CD4-positive, alpha-beta T cell treated with Interleukin-17A for 1 hour (primary cell): ENCODE measurements at places on chromosomes 7 and 10.

DNA sequence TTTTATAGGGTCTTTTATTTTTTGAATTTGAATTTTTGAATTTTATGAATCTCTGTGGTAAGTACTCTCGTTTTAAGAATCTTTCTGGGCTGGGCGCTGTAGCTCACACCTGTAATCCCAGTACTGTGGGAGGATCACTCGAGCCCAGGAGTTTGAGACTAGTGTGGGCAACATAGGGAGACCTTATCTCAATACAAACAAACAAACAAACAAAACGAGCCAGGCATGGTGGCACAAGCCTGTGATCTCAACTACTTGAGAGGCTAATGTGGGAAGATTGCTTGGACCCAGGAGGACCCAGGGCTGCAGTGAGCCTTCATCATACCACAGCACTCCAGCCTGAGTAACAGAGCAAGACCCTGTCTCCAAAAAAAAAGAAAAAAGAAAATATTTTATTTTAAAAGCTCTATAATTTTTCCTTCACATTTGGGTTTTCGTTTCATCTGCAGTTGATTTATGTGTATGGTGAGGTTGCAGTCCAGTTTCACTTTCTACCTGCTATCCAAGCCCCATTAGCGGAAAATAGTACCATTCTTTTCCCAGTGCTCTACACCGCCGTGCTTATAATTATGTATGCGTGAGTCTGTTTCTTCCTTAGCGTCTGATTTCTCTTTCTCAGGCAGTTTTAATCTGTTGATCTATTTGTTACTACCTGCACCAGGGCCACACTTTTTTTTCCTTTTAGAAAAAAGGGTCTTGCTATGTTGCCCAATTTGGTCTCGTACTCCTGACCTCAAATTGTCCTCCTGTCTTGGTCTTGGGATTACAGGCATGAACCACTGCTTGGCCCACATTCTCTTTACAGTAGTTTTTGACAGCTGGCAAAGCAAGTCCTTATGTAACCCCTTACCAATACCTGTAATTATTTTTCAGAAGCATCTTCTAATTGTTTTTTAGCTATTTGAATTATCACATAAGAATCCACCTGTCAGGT is 21.7 kb downstream of the TRIM24 start:
- no peak for DNase-seq

DNA sequence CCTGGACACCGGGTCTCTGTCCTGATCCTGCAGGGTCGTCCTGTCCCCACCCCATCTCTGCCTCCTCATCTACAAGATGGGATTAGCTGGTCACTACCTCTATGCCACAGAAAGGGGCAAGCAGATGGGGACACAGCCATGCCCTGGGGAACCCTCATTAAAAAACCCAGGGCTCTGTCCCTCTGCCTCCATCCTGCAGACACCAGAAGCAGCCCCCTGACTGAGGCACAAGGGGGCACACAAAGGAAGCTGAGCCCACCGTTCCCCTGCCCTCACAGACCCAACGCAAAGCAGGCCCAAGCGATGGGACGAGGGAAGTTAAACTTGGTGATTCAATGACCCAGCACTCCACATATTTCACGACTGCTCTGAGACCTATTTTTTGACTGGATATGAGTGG is 142.4 kb downstream of the TCERG1L start:
- no peak for DNase-seq

DNA sequence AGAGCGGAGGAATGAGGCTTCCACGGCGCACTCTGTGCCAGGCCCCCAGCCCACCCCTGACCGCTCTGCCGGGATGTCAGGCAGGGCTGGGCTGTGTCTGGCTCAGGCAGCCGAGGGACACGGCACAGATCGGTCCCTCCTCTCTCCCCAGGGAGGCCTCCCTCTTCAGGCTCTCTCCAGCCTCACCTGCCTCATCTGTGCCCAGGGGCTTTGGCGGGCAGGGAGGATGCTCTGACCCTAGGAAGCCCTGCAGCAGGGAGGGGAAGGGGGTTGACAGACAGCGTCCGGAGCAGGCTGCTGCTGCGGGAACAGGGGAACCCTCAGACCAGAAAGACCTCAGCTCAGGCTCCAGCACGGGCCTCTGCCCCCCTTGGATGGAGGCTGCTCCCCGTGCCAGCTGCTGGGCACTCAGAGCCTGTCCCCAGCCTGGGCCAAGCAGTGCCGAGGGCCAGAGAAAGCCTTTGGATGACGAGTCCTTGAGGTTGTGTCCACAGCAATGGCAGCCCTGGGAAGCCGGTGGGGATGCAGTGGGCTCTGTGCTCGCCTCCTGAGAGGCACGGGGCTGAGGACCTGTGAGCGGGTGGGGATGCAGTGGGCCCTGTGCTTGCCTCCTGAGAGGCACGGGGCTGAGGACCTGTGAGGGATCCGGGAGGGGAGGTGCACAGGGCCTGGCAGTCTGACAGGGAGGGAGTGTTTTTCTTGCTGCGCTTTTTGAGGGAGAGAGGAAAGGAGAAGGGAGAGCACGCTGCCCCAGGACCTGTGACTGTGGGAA is 66.9 kb downstream of the FOXL3 start:
- DNase-seq = no peak

GRCh38 chr10:132229834-132230556 is 43.2 kb downstream of the DPYSL4 start:
- peak; percentile 41 for DNase-seq

- peak; percentile 14 for DNase-seq
These were observed 5.2 kb downstream of the TAX1BP1 start for GRCh38 chr7:27745064-27745583.

GRCh38 chr10:69107699-69108098 is 16.3 kb upstream of the VPS26A start:
- peak; percentile 43 for DNase-seq

DNA sequence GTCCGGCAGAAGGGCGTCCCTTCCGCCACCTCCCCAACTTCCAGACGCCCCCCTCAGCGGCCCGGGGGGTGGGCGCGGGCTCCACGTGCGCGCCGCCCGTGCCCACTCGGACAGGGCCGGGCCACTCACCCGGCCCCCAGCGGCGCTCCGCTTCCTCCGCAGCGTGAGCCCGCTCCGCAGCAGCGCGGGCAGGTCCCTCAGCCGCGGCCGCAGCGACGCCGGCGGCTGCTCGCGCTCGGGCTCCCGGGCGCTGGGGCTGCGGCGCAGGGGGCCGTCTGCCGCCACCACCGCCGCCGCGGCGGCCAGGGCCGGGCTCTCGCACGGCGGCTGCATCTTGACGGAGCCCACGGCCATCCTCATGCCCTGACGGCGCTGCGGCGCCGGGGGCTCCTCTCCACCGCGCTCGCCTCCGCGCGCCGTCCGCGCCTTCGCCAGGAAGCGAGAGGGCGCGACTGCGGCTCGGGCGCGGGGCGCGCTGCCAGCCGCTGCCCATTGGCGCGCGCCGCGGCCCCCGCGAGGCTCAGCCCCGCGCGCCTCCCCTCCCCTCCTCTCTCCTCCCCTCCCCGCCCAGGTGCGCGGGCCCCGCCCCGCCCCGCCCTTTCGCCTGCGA is at the start of gene RAPGEF5:
TSS of gene RAPGEF5 (minus strand) at position 454 of the 610 bp plus-strand sequence. CDS start at position 360, 94 bp downstream.
- no peak for DNase-seq

DNA sequence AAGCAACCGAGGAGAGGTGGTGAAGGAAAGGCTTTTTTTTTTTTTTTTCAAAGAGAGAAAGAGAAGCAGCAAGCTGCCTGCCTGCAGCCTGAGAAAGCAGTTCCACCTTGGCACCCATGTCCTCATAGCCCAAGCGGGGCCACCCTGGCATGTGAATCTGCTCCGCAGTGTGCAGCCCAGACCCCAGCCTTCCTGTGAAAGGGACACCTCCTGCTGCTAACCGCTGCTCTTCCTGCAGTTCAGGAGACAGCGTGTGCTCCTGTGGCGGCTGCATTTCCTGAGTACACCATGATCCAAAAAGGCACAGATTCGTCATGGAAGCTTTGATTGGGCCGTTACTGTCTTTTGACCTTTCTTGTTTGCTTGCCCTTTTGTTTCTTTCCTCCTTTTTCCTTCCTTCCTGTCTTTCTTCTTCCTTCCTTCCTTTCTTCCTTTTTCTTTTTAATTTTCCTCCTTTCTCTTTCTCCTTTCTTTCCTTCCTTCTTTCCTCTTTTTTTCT is 38.1 kb downstream of the IKZF1 start:
- peak; percentile 75 for DNase-seq

DNA sequence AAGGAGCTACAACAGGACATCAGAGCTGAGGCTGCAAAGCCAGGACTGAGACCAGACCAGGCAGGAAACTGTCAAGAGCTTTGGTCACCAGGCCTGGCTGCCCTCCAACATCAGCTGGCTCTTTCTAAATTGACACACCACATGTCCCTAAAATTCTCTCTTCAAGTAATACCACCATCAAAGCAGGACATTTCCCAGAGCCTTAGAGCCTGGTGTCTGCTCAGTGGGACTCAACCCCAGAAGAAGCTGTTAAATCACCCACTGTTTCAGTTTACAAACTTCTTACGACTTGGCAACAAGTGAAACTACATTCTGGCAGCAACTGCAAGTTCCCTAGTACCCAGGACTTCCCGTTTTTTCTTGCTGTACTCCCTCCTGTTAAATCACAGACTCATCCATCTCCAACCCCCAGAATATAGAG is 3.8 kb upstream of the IL6 start:
- no peak for DNase-seq

- no peak for DNase-seq
These were observed 279.7 kb downstream of the CCSER2 start for GRCh38 chr10:84608126-84608525.

GRCh38 chr7:110253093-110253492 is 837.8 kb upstream of the LRRN3 start:
- no peak for DNase-seq

GRCh38 chr10:66927971-66928770 is 2.3 kb downstream of the LRRTM3 start:
- DNase-seq = no peak

GRCh38 chr10:5325076-5325475 is 39.7 kb upstream of the UCN3 start:
- DNase-seq = no peak

DNA sequence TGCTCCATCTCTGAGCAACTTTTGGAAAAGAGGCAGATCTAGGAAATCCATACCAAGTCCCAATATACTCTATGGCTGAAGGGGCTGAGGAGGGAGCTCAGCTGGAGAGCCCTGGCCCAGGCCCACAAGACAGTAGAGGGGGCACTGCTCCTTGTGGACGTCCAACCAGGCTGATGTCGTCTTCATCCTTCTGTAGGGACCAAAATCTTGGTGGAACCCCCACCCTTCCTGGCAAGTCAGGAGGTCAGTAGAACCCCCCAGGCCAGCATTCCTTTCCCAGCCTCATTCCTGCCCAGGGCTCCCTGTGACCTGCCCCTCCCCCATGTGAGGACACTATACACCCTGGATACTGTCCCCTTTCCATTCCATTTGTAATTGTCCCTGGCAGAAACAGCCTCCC is 152.0 kb downstream of the PLXNA4 start:
- no peak for DNase-seq

GRCh38 chr10:72875250-72876055 is 18.1 kb upstream of the OIT3 start:
- DNase-seq = peak; percentile 43

GRCh38 chr7:28083164-28083997 is 97.2 kb downstream of the JAZF1 start:
- DNase-seq = no peak

DNA sequence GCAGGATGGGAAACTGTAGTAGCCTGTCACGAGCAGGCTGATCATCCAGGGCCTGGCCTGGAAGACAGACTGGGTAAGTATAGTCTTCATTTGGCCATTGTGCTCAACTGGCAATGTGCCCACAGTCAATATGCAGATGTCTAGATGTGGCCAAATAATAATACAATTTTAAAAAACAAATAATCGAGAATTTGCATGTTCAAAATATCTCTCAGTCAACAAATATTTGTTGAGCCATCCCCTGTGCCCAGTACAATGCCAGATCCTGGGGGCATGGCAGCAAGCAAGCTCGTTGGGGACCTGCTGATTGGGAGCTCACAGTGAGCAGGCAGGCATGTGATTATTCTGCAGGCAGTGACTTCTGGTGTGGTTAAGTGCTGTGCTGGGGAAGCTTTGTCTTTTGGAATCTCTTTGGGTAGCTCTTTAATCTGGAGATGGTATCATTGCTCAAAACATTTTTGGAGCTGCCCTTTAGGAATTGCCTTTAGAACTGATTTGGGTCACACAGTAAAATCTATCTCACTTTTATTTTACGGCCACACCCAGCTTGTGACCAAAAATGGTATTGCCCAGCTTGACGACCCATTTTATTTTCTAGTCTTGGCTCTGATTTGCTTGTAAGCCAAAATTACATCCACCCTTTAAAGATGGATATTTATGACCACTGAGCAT is 92.2 kb downstream of the PLCE1 start:
- DNase-seq = no peak

- no peak for DNase-seq
These were observed 274.2 kb downstream of the ELMO1 start for GRCh38 chr7:37174460-37174859.

DNA sequence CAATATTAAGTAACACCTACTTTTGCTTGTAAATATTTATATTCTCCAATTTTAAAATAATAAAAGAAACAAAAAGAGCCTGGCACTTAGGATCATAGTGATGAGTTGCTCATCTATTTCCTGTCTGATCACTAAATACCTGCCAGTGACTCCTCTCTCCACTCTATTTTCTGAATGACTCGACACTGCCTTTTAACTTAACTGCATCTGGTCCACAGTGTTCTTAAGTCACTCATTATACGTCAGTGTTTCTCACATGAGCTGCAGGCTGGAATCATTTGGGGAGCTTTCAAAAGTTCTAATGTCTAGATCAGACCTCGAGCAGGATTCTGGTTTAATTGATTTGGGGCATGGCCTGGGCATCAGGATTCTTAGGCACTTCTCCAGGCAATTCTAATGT is 78.0 kb upstream of the AGBL3 start:
- DNase-seq = no peak

DNA sequence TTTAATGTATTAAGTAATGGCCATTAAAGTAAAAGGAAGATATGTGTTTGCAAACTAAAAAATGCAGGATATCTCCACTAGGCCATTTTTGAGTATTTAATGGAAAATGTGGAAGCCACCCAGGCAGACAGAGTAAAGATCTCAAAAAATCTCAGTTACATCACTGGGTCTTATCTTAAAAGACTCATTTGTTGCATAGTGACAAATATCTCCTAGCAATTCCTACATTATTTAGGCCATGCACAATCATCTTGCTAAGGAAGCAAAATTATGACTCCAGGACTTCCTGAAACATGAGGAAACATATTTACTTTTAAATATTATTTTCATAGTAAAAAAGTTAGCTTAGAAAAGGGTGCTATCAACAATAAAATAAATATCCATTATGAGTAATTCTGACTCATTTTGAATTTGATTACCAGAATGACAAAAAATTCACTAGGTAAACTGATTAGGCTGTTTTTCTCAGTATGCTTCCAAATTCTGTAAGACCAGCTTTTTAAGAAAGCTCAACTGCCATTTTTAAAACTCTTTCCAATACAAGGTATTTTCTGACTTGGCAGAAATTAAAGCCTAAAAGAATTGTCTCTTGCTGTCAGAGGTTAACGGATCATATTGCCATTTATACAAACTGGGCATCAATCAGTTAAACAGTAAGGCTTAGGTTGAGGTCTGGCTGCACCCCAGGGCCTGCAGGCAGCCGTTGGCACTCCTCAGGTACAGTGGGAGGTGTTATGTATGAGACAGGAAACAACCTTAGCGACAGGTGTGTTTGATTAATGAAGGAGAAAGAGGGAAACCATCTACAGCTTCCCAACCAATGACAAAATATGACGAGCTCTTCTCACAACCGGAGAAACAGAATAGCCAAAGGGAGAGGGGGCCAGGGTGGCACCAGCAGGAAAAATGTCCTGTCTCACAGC is 31.8 kb downstream of the PCLO start:
- DNase-seq = no peak

- peak; percentile 37 for DNase-seq
These were observed 215.9 kb downstream of the RAB11FIP2 start for GRCh38 chr10:117830787-117831212.
